ENCODE measurements at places on chromosomes 7 and 10. TPM values are rescaled to one million over a fixed set of nuclear protein-coding genes. Genes with fewer than 3 reads are reported as not detected.

The CYP3A5 gene
- total RNA-seq, result not detected

The ZNF25 gene
- total RNA-seq, result 3.2 TPM

The EBF3 gene
- not detected for total RNA-seq

The POM121C gene
- 101 TPM for total RNA-seq

The CUBN gene
- total RNA-seq, result 0.25 TPM

The DIP2C gene
- total RNA-seq, result 29.5 TPM

The HOXA13 gene
- total RNA-seq, result 0.18 TPM

The GPRIN2 gene
- not detected for total RNA-seq

The AUTS2 gene
- 88.5 TPM for total RNA-seq

The AGFG2 gene
- 15.2 TPM for total RNA-seq

The KIAA1549 gene
- total RNA-seq, result 3.0 TPM

The SH2D4B gene
- total RNA-seq, result not detected

The C10orf105 gene
- total RNA-seq, result 0.09 TPM

The GFRA1 gene
- total RNA-seq, result not detected

The GHRHR gene
- not detected for total RNA-seq

The LRRTM3 gene
- not detected for total RNA-seq

The COL17A1 gene
- total RNA-seq, result 0.15 TPM

The CC2D2B gene
- not detected for total RNA-seq

The GJD4 gene
- total RNA-seq, result not detected

The SPDYE6 gene
- total RNA-seq, result not detected

The AGAP6 gene
- total RNA-seq, result 17.1 TPM

The CCDC126 gene
- total RNA-seq, result 15.5 TPM

The ANTXRL gene
- not detected for total RNA-seq

The ANK3 gene
- total RNA-seq, result 0.94 TPM

The CARD11 gene
- 62.8 TPM for total RNA-seq

The MYOF gene
- 0.30 TPM for total RNA-seq

The SEMA3E gene
- total RNA-seq, result not detected

The BCAP29 gene
- total RNA-seq, result 26.3 TPM

The RNF32 gene
- total RNA-seq, result 3.6 TPM

The PAX2 gene
- total RNA-seq, result not detected

The GPR26 gene
- not detected for total RNA-seq

The PRF1 gene
- total RNA-seq, result 5.8 TPM

The NODAL gene
- total RNA-seq, result not detected

The CALHM3 gene
- not detected for total RNA-seq

The CALML5 gene
- not detected for total RNA-seq

The KNDC1 gene
- total RNA-seq, result not detected

The MBLAC1 gene
- 4.5 TPM for total RNA-seq

The MBL2 gene
- not detected for total RNA-seq

The FKBP6 gene
- not detected for total RNA-seq

The LIPK gene
- total RNA-seq, result not detected

The EMX2 gene
- not detected for total RNA-seq

The RBP3 gene
- not detected for total RNA-seq
